ENCODE measurements at places on chromosomes 5 and 9.

DNA sequence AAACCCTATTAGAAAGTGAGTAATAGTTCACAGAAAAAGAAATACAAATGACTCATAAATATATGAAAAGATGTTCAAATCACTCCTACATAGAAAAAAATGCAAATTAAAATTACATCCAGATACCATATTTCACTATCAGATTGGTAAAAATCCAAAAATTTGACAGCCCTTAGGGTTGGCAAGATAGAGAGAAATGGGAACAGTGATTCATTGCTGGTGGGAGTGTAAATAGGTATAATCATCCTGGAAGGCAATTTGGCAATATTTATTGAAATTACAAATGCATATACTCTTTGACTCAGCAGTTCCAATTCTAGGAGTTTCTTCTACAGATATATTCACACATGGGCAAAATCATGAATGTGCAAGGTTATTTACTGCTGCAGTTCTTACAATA, 273.5 kb downstream of the NR2F1-AS1 start:
- no peak for DNase-seq

- peak; percentile 58 for DNase-seq
Measured at GRCh38 chr9:125126019-125126746, 17.1 kb downstream of the SCAI start.

DNA sequence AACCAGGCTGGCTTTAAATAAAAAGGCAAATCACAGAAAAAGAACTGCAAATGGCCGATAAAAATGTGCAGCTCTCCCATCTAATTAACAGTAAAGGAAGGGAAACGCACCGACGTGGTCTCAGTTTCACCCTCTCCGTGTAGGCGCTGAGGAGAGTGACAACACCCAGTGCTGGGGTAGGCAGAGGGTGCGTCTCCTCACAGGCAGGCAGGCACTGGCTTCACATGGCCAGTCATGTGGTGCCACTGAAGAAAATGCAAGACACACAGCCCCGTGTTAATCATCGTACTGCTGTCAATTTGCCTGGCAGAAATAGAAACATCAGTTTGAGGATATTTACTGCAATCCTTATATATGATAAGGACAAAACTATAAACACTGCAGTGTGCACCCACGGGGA, 178.4 kb downstream of the FANCC start:
- no peak for DNase-seq

- DNase-seq: no peak
Measured at GRCh38 chr5:88938488-88938887, 55.5 kb upstream of the MEF2C start.

DNA sequence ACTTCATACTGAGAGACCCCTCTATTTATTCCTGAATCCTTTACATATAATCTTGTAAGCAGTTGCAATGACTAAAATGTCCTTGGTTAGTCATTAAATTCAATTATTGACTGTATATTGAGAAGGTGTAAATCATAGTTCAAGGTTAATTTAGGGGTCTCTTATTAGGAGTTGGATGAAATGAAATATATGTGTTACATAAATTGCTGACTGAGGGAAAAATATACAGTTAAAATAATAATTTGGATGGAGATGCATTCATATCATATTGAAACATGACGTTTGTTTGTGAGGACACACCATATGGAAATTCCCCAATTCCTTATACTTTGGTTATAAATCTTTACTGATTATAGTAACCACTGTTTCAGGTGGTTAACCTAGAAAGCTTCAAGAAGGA, 430.6 kb downstream of the PDE4D start:
- no peak for DNase-seq

- no peak for DNase-seq
Measured at GRCh38 chr5:118923295-118924005, 64.9 kb downstream of the DTWD2 start.

- DNase-seq: no peak
Measured at GRCh38 chr5:149452007-149452664, 73.0 kb upstream of the IL17B start.

GRCh38 chr5:153659039-153659736, 168.7 kb downstream of the GRIA1 start:
- no peak for DNase-seq

- no peak for DNase-seq
Measured at GRCh38 chr5:125411744-125412560, 665.5 kb upstream of the ZNF608 start.

- no peak for DNase-seq
Measured at GRCh38 chr5:177334155-177334551, 17.3 kb downstream of the LMAN2 start.
